ENCODE measurements at places on chromosomes 4 and X. TPM values are rescaled to one million over a fixed set of nuclear protein-coding genes. Genes with fewer than 3 reads are reported as not detected.

GRCh38 chrX:108516184-108516583, 76.5 kb downstream of the COL4A5 start:
- DNase-seq: no peak

GRCh38 chrX:32448945-32449344, 762.4 kb downstream of the DMD start:
- no peak for DNase-seq

DNA sequence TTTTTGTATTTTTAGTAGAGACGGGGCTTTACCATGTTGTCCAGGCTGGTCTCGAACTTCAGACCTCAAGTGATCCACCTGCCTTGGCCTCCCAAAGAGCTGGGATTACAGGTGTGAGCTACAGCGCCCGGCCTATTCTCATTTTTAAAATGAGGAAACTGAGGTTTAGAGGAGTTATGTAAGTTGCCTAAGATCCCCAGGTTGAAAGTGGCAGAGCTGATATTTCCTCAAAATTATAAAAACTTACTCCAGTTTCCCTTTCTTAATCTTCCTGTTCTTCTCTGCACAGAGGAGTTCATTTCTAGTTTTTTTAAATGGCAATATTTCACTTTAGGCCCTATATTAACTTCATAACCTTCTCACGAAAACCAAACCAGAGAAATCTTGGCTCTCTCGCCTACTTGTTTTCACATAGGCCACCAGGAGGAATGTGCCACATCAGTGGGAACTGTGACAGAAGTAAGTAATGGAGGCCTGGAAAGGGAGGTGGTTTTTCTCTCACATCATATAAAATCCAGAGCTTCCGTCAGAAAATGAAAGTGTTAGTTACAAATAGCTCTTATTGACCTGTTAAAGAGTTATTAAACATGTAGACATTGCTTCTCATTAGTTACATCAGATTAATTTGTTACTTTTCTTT, 16.1 kb upstream of the RS1 start:
- no peak for DNase-seq

DNA sequence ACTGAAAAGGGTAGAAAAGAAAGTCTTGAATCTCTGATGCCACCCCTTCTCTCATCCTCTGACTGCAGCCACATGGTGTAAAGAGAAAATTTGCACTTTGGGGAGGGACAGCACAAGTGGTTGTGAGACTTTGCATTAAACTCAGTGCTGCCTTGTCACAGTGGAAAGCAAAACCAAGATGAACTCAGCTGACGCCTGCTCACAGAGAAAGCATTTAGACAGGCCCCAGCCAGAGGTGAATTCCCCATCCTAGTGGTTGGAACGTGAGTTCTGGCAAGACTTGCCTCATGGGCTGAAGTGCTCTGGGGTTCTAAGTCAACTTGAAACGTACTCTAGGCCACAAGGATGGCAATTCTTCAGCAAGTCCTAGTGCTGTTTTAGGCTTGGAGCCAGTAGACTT, 1101.4 kb downstream of the ADGRL3 start:
- DNase-seq: no peak

GRCh38 chr4:7581477-7581876, 146.7 kb upstream of the PSAPL1 start:
- no peak for DNase-seq

DNA sequence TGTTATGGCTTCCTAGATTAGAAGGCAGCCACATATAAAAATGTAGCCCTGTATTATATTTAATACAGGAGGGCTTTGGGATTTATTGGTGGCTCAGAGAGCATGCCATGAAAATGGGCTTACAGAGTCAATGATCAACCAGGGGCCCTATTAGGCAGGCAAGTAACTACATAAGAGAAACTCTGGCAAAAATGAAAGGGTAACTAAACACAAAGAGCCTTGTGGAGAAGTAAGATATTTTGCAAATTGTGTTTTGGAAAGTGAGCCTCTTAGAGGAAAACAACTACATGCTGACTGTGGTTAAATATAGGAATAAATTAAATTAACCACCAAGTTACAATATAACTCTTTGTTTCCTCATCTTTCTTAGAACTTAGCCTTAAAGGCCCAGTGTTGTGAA, 5.5 kb downstream of the SAT1 start:
- no peak for DNase-seq

- DNase-seq: no peak
Measured at GRCh38 chrX:31225819-31226218, 154.0 kb upstream of the FTHL17 start.

DNA sequence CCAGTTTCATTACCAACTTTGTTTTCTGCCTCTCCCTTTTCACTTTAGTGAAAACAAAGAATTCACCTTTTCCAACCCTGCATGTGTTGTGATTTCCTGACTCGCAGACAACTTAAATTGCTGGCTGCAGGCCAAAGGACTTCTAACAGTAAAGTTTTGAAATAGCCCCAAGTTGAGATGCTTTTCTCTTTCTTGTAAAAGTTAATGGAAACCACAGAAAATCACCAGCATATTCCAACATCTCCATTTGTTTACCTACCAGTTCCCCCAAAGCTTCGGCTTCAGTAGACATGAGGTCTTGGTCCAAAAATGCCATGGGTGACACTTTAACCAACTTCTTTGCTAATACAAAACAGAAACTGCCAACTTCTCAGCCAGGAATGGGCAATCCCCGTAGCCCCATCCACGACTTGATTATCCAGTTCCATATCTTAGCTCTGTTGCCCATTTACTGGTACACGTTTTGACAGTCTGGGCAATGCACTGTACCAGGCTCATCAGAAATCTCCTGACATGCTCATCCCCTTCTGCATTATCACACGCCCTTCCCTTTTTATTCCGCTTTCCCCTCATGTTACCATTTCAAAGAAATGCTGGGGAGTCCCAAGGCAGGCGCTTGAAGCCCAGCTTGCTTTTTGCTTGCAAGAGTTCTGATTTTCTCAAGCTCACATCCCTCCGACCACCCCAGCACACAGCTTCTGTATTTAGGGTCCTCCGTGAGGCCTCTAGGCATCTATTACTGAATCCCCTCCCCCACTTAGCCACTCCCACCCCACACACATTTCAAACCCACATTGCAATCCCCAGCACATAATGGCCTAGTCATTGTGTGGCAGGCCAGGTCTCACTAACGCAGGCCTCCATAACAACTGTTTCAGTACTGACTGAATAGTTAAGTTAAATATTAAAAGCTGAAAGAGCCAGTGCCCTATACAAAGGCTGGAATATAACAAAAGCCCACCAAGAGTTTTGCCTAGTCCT, 137.9 kb upstream of the S100G start:
- no peak for DNase-seq

GRCh38 chr4:42672359-42673081, 15.6 kb upstream of the ATP8A1 start:
- DNase-seq: no peak

DNA sequence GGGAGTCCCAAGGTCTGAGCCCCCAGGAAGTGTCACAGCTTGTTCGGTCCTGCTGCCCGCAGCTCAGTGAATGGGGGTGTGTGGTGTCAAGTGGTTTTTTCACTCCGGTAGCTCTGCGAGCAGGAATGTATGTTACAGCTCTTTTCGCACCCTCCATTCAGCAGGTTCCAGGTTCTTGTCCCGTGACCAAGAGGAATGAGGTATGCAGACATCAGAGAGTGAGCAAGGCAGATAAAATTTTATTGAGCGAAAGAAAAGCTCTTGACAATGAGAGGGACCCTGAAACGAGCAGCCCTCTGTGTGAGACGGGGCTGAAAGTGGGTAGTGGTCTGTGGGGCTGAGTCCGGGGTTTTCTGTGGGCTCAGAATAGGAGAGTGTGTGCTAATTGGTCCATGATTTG, 31.5 kb downstream of the UCHL1 start:
- no peak for DNase-seq

DNA sequence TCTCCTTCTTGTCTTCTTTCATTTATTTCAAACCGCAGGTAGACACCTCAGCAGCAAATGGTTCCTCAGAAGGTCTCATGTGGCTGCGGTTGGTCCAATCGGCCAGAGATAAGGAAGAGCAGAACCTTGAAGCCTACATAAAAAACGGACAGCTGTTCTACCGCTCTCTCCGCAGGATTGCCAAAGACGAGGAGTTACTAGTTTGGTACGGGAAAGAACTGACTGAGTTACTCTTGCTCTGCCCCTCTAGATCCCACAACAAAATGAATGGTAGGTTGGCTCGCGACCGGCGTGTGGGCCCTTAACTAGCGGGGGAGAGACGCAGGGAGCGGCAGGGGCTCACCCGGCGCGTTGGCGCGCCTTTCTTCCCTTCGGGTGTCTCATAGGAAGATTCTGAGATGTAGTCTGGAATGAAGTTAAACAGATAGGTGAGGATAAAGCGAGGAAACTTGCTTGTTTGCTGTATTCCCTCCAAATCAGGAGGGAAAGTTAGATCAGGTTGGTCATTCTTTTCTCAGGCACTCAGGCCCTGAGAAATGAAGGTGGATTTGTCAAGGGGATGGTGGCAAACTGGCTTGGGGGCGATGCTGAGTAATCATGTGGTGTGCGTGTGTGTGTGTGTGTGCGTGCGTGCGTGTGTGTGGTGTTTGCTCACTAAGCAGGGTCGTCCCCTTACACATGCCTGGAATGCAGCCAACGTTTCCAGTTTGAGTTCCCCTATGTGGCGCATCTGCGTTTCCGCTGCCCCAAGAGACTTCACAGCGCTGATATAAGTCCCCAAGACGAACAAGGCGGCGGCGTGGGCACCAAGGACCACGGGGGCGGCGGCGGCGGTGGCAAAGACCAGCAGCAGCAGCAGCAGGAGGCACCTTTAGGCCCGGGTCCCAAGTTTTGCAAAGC, 4.2 kb downstream of the PRDM8 start:
- DNase-seq: no peak

Gene SHROOM2
- 0.61 TPM for polyA plus RNA-seq

Gene TLL1
- 0.09 TPM for polyA plus RNA-seq

Gene TMPRSS11F
- polyA plus RNA-seq: not detected

Gene TEX13C
- not detected for polyA plus RNA-seq

Gene RNF113A
- 41.9 TPM for polyA plus RNA-seq

Gene KIT
- 0.26 TPM for polyA plus RNA-seq

Gene SH3D19
- polyA plus RNA-seq: 3.5 TPM

Gene CLTRN
- polyA plus RNA-seq: 0.16 TPM

Gene RP2
- polyA plus RNA-seq: 8.7 TPM

All from spleen (tissue), 13 donors.